ENCODE measurements at places on chromosomes 12 and 14. TPM values are rescaled to one million over a fixed set of nuclear protein-coding genes. Genes with fewer than 3 reads are reported as not detected.

Gene AMHR2
- not detected for total RNA-seq

Gene SERPINA6
- total RNA-seq: 1.5 TPM

Gene STAC3
- total RNA-seq: 2.4 TPM

Gene NR4A1
- total RNA-seq: 439 TPM

Gene SLC17A8
- total RNA-seq: not detected

Gene KRT2
- not detected for total RNA-seq

Gene PLBD1
- total RNA-seq: 21.4 TPM

Gene BLOC1S1
- total RNA-seq: 168 TPM

All from omental fat pad (tissue), 4 donors.